ENCODE measurements at places on chromosomes 2 and 18.

GRCh38 chr18:31419457-31419932 is 28.0 kb upstream of the DSG3 start:
- no peak for DNase-seq

DNA sequence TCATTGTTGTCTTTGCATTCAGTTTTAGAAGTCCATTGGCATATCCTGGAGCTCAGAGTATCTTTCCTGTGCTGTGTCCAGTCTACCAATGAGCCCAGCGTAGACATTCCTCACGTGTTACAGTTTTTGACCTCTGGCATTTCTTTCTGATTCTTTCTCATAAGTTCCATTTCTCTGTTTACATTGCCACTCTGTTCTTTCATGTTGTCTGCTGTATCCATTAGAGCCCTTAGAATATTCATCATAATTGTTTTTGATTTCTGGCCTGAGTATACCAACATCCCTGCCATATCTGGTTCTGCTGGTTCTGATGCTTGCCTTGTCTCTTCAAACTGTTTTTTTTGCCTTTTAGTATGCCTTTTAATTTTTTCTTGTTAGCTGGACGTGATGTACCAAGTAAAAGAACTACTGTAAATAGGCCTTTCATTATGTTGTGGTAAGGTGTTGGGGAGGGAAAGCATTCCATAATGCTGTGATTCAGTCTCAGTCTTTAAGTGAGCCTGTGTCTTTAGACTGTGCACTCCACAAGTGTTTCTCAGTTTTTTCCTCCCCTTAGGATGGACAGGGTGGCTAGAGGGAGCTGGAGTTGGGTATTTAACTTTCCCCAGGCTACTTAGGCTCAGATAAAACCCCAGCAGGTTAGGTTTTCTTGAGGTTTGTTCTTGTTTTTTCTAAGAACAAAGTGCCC is 35.6 kb downstream of the CEP192 start:
- DNase-seq = no peak

DNA sequence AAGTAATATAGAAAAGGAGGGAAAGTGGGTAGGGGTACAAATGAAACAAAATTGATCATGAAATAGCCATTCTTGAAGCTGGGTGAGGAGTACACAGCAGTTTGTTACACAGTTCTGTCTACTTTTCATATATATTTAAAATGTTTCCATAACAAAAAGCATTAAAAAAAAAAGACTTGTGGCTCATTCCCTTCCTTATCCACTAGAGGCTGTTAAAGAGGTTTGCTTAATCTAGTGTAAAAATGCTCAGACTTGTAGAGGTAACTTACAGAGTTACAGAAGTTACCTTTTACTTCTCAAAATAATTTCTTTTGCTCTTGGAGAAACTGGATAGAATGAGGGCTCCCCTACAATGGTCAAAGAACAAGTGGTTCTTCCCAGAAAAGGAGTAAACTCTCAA is 8.1 kb upstream of the WIPF1 start:
- DNase-seq = no peak

DNA sequence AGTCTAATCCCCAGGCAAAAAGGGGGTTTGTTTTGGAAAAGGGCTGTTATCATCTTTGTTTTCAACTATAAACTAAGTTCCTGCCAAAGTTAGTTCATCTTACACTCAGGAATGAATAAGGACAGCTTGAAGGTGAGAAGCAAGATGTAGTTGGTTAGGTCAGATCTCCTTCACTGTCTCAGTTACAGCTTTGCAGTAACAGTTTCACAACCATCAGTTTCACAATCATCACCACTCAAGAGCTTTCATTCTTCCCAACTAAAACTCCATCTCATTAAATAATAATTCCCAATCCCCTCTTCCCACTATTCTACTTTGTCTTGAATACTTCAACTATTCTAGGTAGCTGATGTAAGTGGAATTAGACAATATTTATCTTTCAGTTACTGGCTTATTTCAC is 200.9 kb downstream of the NYAP2 start:
- no peak for DNase-seq

DNA sequence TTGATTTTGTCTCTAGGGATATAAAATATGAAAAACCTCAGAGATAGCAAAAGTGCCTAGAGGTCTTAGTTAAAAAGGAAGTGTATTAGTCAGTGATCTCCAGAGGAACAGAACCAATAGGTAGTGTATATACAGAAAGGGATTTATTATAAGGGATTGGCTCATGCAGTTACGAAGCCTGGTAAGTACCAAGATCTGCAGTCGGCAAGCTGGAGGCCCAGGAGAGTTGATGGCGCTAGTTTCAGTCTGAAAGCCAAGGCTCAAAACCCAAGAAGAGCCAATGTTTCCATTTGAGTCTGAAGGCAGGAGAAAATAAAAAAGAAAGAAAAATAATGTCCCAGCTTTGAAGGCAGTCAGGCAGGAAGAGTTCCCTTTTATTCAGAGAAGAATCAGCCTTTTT is 93.3 kb downstream of the COLEC12 start:
- DNase-seq = no peak

GRCh38 chr18:35502052-35502451 is 4.3 kb upstream of the INO80C start:
- DNase-seq = no peak

Measured in right kidney (tissue), 9 donors.